ENCODE measurements at places on chromosomes 11 and 22. TPM values are rescaled to one million over a fixed set of nuclear protein-coding genes. Genes with fewer than 3 reads are reported as not detected.

DNA sequence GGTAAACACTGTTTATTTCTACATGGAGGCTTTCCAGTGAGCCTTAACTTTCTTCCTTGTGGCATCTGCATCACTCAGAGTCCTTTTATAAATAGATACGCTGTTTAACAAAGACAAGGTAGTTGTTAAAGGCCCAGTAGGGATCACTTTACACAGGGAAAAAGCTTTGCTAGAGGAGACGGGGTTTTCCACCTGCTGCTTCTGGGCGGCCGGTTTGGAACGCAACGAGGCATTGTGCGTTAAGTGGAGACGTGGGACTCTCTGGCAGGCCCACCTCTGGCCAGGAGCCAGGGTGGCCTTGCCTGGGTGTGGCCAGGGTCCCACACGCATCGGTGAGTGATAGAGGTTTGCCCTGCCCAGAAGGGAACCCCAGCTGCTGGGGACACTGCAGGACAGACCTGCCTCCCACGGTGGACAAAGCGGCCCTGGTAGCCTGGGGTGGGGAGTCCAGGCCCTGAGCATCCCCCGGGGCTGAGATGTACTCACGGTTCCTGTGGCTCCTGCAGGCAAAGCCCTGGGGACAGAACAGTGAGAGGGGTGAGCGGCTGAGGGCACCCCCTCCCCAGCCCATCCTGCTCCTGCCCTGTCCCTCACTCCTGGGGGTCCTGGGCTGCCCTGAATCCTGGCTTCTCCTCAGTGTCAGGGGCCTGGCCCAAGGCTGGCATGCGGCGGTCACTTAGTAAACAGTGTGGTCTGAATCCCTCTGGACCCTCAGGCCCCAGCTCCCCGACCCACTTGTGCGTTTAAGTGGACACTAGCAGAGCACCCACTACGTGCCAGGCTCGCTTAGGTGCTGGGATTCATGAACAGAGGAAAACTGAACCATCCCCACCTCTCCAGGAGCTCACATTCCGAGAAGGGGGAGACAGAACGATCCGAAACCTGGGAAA lies 4.2 kb downstream of the IL17REL start:
- no peak for DNase-seq

- DNase-seq = peak; percentile 73
Observed at GRCh38 chr11:72719144-72719543, 33.1 kb downstream of the ARAP1 start.

GRCh38 chr11:11230802-11231562 lies 122.1 kb downstream of the CSNK2A3 start:
- DNase-seq = no peak

GRCh38 chr11:68545347-68545746 lies 84.8 kb downstream of the PPP6R3 start:
- DNase-seq = no peak

DNA sequence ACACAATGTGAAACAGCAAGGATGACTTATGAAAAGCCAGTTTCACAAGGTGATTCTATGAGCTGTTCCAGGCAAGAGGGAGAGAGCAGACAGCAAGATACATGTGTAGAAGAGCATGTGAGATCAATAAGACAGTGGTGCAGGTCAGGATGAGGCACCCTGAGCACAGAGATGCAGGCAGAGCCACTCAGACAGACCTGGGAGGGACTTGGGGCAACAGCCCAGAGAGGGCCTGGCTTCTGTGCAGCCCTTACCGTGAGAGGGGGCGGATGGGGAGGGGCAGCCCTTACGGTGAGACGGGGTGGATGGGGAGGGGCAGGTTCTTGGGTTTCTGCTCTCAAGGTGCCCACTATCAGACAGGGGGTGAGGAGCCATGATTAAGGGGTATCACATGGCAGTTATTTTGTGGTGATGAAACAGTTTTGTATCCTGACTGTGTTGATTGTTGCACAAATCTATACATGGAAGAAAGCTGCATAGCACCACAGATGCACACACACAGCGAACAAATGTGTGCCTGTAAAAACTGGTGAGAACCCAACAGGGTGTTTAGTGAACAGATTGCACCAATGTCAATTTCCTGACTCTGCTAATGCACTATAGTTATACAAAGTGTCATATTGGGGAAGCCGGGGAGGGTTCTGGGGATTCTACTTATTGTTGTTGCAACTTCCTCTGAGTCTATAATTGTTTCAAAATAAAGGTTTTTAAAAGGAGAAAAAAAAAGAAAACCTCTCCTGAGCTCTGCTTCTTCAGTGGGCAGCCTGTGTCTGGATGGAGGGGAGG lies 5.2 kb upstream of the C22orf42 start:
- DNase-seq = no peak

RTN4R gene
- 1.1 TPM for total RNA-seq

TEX54 gene
- not detected for total RNA-seq

Measured in right cardiac atrium (tissue), 5 donors.